ENCODE measurements at places on chromosomes 1 and 21.
A peak's percentile ranks its signal among the peaks of the same experiment; 100 is the strongest.

- DNase-seq, result no peak
Measured at GRCh38 chr1:119682141-119682540, 29.6 kb upstream of the PHGDH start.

GRCh38 chr1:177471244-177471643, 300.5 kb downstream of the BRINP2 start:
- no peak for DNase-seq

GRCh38 chr1:226117330-226117729, 54.8 kb downstream of the H3-3A start:
- DNase-seq, result no peak

- DNase-seq, result no peak
Measured at GRCh38 chr1:217140041-217140901, 417.0 kb upstream of the ESRRG start.

DNA sequence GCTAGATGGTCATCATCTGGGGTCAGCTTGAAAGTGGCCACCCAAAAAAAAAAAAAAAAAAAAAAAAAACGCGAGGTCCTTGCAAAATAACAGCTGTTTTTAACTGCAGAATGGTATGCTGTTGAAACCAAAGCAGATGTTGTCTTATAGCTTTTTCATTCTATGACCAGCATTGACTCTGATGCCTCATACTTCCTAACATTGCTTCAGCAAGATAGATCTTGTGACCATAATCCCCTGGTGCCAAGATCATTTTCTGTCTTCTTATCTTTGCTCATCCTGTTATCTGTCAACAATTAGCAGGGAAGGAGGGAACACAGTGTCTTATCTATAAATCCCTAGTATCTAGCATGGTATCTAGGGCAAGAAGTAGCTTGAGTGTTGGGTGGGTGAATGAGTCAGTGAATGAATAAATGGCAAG, 181.5 kb downstream of the PLPP3 start:
- no peak for DNase-seq

GRCh38 chr1:76075877-76076276, 1.3 kb downstream of the ST6GALNAC3 start:
- no peak for DNase-seq

DNA sequence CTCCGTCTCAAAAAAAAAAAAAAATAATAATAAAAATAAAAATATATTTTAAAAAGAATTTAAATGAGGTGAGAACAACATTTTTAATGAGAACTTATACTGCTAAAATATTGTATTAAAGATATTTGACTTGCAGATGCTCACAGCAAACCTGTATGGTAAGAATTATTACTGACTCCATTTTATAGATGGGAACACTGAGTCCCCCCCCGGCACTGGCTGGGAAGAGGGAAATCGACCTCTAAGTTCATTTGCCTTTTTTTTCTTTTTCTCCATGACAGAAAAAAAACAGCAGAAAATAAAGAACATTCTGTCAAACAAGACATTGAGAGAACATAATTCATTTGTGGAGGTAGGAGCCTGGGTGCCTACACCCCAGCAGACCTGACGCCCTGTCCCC, 13.4 kb upstream of the PADI6 start:
- no peak for DNase-seq

DNA sequence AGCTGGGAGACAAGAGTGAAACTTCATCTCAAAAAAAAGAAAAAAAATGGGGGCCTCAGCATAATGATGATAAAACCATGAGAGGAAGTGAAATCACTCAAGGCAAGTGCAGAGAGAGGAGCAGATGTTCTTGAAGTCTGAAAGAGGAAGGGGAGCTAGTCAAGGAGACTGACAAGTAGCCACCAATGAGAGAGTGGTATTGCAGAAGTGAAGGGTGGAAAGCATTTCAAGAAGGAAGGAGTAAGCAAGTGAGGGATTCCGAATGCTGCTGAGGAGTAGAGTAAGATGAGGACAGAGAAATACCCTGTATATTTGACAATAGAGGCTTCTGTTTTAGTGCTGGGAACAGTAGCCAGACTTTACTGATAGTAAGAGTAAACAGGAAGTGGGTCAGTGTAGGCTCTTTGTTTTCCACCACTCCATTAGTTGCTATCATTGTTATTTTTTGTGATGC, 2.9 kb downstream of the TATDN3 start:
- DNase-seq, result no peak

DNA sequence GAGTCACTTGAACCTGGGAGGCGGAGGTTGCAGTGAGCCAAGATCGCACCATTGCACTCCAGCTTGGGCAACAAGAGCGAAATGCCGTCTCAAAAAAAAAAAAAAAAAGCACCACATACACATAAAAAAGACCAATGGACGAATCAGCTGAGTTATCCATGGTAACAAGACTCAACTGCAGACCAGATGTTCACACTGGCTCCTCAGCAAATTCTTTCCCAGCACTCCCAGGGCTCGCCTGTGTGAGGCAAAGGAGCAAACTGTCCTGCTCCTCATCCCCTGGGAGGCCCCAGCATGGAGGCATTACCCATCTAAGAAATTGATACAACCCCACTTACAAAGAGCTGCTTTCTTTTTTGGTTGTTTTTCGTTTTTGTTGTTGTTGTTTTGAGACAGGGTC, 3.1 kb downstream of the TMEM234 start:
- no peak for DNase-seq

DNA sequence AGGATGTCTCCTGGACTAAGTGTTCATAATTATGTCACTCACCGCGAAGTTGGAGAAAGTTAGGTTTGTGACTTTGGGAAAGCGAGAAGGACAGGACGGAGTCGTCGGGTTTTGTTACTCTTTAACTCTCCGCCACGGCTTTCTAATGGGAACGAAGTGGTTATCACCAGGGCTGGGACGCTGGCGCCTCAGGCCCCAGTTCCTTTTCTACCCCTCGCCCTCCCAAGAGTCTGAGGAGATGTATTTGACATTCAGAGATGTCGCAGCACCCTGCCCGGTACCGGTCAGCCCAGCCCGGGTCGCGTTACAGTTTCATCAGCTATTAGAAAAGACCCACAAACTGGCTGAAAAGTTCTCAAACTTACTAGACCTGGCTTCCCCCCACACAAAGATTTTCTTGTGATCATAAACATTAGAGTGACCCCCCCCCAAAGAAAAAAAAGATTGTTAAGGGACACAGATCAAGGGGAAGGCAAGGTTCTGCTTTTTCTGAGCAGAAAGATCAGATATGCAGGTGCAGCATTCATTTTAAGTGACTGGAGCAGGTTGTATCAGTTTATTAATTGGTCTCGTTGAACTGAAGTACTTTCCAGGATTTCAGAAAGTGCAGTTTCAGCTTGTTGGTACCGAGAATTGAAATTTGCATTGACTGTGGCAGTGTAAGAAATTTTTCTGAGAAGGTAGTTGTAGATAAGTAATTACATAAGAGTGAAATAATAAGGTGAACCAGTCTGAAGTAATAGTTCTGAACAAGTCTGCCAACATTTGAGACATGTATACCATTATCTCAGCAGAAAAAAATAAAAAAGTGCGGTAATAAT, 859 bp upstream of the ZBTB18 start:
- no peak for DNase-seq

GRCh38 chr1:235635938-235636662, 13.5 kb downstream of the GNG4 start:
- no peak for DNase-seq

DNA sequence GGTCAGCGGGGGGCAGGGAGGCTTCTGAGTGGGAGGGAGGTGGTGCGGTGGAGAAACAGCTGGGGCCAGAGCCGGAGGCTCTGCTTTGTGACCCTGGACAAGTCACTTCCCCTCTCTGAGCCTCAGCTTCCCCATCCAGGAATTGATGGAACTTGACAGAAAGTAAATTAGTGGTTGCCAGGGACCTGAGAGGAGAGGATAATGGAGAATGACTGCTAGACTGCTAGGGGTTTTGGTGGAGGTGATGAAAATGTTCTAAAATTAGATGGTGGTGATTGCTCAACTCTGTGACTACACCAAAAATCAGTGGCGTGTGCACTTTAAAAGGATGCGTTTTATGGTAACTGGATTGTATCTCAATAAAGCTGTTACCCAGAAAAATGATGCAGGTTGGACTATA, 100.9 kb downstream of the ARHGEF10L start:
- DNase-seq, result no peak

DNA sequence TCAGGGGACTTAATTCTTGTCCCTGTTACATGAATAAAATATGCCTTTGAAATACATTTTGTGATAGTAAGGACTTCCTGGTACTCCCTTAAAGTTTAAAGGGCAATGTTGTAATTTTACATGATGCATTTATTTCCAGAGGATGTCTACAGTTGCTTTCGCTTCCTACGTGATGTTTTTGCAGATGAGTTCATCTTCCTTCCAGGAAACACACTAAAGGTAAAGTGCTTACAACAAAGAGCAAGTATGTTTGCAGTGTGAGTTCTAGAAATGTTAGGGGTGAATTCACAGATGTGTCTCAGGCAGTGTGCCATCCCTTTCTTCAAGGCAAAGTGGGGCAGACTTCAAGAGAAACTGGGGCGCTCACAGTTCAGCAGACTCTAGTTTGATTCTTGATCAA, 31.2 kb downstream of the GNPAT start:
- DNase-seq, result no peak

DNA sequence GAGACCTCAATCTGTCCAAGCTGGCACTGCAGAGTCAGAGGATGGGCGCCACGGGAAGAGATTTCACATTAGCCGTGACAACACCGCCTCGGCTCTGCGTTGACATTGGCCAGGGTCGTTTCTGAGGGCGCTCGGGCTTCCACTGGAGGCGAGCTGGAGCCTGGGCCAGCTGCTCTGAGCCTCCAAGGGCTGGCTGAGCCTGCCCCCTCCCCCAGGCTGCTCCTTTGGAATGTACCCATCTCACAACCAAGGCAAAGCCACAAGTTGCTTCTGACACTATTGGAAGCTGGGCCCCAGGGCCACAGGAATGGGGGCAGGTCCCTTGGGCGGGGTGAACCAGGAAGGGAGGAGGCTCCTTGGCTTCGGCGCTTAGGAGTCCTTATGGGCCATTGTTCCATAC, 12.7 kb downstream of the GPR3 start:
- no peak for DNase-seq

- peak; percentile 71 for DNase-seq
Measured at GRCh38 chr1:68231627-68232288, 565 bp downstream of the WLS start.

DNA sequence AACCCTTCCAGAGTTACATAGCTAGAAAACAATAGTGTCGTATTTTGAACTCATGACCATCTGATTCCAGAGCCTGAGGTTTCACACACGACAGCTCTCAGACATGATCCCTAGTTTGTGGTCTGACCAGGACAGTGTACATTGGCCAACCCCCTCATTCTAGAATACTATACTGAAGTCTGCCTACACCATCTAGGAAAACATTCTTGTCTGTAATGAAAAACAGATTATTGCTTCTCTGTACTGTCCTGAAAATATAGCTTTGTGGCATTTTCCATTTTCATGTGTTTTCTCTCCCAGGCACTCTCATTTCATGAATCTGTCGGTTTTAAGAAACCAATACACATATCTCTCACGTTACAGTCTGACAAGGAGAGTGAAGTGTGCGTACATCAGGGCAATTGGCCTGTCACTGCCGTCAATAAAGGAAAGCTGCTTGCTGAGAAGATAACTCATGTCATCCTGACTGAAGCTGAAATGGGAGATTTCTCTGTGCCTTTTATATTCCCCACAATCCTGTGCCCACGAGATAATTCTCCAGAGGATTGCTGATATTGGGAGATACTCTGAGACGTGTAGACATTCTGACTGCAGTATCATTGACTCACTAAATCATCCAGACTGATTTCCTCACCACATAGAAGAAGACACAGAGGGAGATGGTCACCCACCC, 585.6 kb downstream of the PLPP3 start:
- no peak for DNase-seq

DNA sequence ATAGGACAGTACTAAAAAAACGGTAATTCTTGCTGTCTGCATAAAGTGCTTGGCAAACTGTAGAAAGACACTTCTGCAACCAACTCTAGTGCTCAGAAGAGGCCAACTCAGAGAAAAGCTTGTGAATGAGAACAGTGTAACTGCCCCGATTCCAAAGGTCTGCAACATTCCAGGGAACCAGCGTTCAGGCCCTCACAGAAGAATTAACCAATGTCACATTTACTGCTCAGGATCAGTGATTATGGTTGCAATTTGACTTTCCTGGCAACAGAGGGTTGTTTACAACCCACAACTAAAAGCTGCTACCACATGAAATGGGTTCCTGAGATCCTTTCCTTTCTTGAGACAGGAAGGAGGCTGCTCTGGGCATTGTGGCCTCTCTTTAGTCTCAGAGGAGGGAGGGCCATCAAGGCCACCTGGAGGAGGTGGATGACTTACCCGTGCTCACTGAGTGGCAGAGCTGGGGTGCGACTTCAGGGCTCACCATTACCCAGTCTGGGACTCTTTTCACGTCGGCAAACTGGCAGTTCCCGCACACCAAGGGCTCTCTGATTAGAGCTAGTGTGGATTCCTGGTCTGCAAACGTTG, 15.3 kb downstream of the SRSF4 start:
- DNase-seq, result no peak

DNA sequence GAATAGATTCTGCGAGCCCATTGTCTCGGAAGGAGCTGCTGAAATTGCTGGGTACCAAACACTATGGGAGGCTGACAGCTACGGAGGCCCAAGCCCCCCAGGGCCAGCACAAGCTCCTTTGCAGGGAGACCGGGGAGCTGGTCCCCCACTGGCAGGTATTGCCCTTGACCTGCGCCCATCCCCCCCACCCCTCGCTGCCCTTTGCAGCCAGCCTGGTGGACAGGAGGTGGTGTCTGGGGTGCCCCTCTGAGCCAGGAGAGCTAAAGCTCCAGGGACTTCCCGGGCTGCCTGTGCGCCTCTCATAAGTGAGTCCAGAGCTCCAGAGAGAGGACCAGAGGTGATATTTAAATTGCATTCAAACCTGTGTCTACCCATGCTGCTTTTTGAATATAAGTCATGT, 5.4 kb downstream of the SERTAD4 start:
- DNase-seq, result no peak

DNA sequence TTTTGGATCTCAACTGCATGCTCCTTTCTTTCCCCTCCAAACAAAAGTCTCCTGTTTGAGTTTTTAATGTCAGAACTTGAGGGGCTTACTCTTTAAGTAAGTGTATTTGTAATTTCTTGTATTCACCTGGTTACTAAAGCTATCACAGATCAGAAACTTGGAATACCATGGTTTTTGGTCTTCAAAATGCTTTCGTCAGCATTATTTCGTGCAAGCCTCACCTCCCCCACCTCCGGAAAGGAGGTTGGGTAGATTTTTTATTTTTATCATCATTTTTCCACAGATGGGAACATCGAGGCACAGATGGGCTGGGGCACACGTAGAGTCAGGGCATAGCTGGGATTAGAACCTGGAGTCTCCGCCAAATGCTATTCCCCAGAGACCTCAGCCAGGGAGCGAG, 100.7 kb downstream of the IER5 start:
- DNase-seq, result no peak

Measured in ovary (tissue), 10 donors.